ENCODE measurements at places on chromosomes 5 and 9.

GRCh38 chr5:997001-997474 lies 11.6 kb upstream of the NKD2 start:
- H3K4me3 ChIP-seq: peak overlapping the region; percentile 57
- H3K27me3 ChIP-seq: peaks cover 6% of the 10 kb centered on the region
- peaks cover 17% of the 10 kb centered on the region for H3K4me1 ChIP-seq
- peak overlapping the region; percentile 50 for H3K27ac ChIP-seq
- H3K36me3 ChIP-seq: no peaks in the 10 kb centered on the region

DNA sequence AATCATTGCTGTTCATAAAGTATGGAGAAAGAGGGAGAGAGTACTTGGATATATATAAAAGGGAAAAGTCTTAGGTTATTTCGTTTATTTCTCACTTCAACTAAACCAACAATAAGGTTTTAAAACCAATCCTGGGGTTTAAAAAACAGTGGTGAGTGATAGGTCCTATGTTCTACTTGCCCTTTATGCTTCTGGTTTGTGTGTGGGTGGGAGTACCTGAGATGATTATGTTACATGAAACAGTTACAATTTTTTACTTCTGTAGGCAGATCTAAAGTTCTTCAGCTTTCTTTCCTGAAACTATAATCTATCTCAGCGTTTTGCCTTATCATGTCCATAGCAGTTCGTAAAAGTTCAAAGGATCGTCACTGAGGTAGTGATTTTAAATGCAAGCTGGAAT lies 49.2 kb downstream of the STX17 start:
- H3K27ac ChIP-seq: no peak overlapping the region
- no peak overlapping the region for H3K4me3 ChIP-seq
- DNase-seq: no peak
- H3K27me3 ChIP-seq: no peaks in the 10 kb centered on the region

DNA sequence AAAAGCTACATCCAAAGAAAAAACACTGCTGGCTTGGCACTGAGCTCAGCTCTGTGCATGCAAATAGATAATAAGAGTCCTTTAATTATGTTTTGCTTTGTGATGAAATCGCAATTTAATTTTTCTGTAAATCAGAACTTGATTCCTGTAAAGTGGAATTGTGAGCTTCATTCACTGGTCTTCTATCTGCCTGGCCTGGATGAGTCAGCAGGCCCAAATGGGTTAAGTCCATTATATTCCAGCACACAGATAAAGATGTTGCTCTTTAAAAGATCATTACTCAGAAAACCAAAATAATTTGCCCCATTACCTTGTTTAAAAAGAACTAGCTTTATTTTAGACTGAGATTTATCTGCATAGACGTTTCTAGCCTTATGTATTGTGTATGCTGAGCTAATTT lies 90.4 kb downstream of the CARTPT start:
- DNase-seq: no peak
- no peaks in the 10 kb centered on the region for H3K36me3 ChIP-seq
- peaks cover 15% of the 10 kb centered on the region for H3K27me3 ChIP-seq
- H3K4me3 ChIP-seq: no peak overlapping the region

DNA sequence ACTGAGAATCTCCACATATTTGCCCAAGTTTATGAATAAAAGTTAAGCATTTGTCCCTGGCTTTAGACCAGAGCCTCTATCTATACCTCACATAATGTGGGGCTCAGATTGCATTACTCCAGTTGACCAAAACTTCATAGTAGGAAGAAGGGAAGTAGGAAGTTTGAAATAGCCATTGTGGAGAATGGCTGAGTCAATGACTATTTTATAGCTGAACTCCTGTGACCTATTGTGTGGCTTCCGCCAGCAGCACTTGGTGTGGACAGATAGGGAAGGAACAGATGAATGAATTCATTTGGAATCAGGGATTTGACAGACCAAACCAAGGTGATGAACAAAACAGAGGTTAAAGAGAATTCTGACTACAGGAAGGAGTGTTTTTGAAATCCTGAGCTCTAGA lies 92.9 kb upstream of the LPAR1 start:
- DNase-seq: no peak
- H3K4me1 ChIP-seq: no peaks in the 10 kb centered on the region
- H3K4me3 ChIP-seq: no peak overlapping the region

DNA sequence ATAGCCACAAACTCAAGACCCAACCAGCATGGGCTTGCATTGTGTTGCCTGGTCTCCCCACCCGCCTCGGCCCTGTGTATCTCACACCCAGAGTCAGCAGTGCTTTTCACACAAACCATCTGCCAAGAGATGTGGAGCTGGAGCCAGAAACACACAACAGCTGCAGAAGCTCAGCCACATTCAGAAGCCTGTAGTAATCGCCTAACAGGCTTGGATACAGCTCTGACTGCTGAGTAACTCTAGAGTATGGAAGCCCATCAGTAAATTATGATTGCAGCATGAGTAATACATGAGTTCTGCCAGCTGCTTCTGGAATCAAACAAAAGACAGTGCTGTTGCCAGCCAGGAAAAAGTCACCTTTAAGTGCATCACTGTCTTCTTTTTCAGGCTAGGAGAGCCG lies 16.0 kb downstream of the TEK start:
- H3K27ac ChIP-seq: no peak overlapping the region
- no peaks in the 10 kb centered on the region for H3K4me1 ChIP-seq
- peaks cover 3% of the 10 kb centered on the region for H3K27me3 ChIP-seq

DNA sequence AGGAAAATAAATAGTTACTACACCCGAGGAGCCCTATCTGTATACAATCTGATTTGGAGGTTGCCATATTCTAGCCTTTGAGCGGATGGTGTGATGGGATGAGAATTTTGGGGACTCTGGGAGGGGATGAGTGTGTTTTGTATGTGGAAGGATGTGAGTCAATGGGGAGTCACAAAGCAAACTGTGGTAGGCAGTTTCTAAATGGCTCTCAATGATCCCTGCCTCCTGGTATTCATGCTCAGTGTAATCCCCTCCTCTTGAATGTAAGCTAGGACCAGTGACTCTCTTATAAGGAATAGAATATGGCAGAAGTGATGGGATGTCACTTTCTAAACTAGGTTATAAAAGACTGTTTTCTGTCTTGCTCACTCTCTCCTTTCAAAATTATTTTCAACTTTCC lies 205.7 kb upstream of the RIOK2 start:
- H3K4me3 ChIP-seq: no peak overlapping the region
- DNase-seq: no peak
- H3K27me3 ChIP-seq: no peaks in the 10 kb centered on the region
- no peaks in the 10 kb centered on the region for H3K36me3 ChIP-seq

DNA sequence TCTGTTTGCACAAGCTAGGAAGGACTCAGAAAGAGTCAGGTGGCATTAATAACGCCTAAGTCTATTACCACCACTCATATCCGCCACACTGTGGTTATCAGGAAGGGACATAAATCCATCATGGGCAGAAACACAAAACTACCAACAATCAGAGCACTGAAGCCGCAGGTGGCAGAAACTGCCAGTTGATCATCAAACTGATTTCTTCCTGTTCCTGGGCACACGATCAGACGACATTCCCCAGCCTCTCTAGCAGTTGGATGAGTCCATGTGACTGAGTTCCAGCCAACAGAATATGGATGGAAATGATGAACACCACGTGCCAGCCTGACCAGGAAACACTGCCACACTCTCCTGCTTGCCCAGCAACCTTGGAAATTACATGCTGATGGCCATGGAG lies 181.7 kb downstream of the ELAVL2 start:
- no peak overlapping the region for H3K4me3 ChIP-seq
- no peak overlapping the region for H3K27ac ChIP-seq
- DNase-seq: no peak
- H3K4me1 ChIP-seq: no peaks in the 10 kb centered on the region
- no peaks in the 10 kb centered on the region for H3K36me3 ChIP-seq
- no peaks in the 10 kb centered on the region for H3K27me3 ChIP-seq

DNA sequence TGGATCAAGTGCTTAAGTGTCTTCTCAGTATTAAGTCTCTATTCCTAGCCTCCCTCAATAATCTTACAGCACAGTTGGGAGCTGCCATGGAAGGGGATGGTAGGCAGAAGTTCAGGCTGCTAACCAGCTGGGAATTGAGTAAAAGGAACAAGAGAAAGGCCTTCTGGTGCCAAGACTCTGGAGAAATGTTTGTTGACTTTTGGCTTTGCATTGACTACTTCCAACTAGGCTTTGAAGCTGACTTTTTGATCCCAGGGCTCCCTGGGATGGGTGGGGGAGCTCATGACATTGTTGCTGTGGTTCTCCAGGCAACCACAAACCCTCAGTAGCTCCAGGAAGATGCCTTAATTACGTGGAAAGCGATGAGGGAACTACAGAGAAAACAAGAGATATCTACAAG lies 85.2 kb upstream of the HTR4 start:
- H3K36me3 ChIP-seq: no peaks in the 10 kb centered on the region
- H3K27me3 ChIP-seq: peaks cover 14% of the 10 kb centered on the region
- no peak overlapping the region for H3K27ac ChIP-seq

DNA sequence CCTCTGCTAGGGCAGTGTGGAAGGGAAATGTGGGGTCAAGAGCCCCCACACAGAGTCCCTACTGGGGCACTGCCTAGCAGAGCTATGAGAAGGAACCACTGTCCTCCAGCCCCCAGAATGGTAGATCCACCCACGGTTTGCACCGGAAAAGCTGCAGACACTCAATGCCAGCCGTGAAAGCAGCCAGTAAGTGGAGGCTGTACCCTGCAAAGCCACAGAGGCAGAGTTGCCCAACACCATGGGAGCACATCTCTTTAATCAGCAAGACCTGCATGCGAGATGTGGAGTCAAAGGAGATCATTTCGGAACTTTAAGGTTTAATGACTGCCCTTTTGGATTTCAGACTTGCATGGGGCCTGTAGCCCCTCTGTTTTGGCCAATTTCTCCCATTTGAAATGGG lies 52.2 kb downstream of the GKAP1 start:
- peaks cover 4% of the 10 kb centered on the region for H3K36me3 ChIP-seq
- DNase-seq: no peak
- no peaks in the 10 kb centered on the region for H3K4me1 ChIP-seq

DNA sequence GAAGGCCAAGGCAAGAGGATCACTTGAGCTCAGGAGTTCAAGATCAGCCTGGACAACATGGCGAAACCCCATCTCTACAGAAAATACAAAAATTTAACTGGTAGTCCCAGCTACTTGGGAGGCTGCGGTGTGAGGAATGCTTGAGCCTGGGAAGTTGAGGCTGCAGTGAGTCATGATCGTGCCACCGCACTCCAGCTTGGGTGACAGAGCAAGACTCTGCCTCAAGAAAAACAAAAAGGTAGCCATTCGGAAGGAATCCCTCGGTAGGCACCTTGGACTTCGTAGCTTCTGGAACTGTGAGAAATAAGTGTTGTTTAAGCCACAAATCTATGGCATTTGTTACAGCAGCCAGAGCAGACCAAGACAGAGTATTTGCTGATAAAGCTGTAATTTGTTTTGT lies 174.2 kb downstream of the DCP2 start:
- H3K27me3 ChIP-seq: no peaks in the 10 kb centered on the region
- no peak for DNase-seq
- no peak overlapping the region for H3K4me3 ChIP-seq
- H3K27ac ChIP-seq: no peak overlapping the region
- H3K4me1 ChIP-seq: no peaks in the 10 kb centered on the region

DNA sequence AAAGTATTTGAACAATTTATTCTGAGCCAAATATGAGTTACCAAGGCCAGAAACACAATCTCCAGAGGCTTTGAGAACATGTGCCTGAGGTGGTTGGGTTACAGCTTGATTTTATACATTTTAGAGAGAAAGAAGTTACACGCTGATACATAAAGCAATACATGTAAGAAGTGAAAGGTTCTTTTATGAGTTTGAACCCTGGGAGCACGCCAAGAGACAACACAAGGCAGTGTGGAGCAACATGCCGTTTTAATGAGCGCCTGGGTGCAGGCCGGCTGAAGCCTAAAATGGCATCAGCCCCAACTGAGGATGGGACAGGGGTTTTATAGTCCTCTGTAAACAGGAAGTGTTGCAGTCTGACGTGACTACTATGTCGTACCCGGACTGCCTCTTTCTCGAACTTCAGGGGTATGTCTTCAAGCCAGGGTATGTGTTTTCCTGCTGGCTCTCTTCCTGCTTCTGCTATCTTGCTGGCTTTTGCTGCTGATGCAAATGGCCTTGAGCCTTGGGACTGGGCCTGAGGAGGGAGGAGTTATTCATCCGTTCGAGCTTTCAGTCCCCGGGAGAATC lies 193.7 kb downstream of the CYLC2 start:
- DNase-seq: no peak
- no peak overlapping the region for H3K4me3 ChIP-seq
- H3K27ac ChIP-seq: no peak overlapping the region
- no peaks in the 10 kb centered on the region for H3K4me1 ChIP-seq

GRCh38 chr5:3122985-3123762 lies 371.7 kb upstream of the IRX2 start:
- H3K4me1 ChIP-seq: no peaks in the 10 kb centered on the region
- no peak overlapping the region for H3K27ac ChIP-seq
- peaks cover 4% of the 10 kb centered on the region for H3K27me3 ChIP-seq

GRCh38 chr9:106639873-106640568 lies 222.9 kb upstream of the ZNF462 start:
- no peak overlapping the region for H3K27ac ChIP-seq
- H3K4me3 ChIP-seq: no peak overlapping the region
- H3K4me1 ChIP-seq: no peaks in the 10 kb centered on the region
- no peaks in the 10 kb centered on the region for H3K27me3 ChIP-seq
- H3K36me3 ChIP-seq: no peaks in the 10 kb centered on the region

- peaks cover 45% of the 10 kb centered on the region for H3K4me1 ChIP-seq
- no peak overlapping the region for H3K4me3 ChIP-seq
- H3K36me3 ChIP-seq: peaks cover 50% of the 10 kb centered on the region
- H3K27ac ChIP-seq: no peak overlapping the region
These were observed 32.6 kb downstream of the CSNK1A1 start for GRCh38 chr5:149518620-149519019.

All from activated CD4-positive, alpha-beta memory T cell treated with anti-CD3 and anti-CD28 coated beads, Interleukin-2, amount 10 ng/mL, durations not matched to agents 7 days and 5 days (primary cell).